ENCODE measurements at places on chromosomes 11 and 22.

DNA sequence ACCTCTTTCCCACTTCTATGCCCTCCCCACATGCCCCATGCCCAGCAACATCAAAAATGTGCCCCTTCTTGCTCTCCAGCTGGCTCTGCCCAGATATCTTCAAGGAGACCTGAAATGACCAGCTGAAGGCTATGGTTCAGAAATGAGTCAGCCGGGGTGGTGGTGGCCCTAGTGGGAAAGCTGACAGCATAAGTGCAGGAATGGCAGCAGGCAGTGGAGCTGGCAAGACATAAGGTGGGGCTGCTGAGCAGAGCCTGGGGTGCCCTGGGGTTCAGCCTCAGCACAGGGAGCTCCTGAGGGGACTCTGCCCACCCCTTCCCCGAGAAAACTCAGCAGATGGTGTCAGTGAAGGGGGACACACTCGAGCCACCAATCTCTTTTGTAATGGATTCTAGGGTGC is 593.4 kb downstream of the BUD13 start:
- no peak for DNase-seq

- DNase-seq, result no peak
Measured at GRCh38 chr11:132073787-132074186, 703.4 kb downstream of the NTM start.

DNA sequence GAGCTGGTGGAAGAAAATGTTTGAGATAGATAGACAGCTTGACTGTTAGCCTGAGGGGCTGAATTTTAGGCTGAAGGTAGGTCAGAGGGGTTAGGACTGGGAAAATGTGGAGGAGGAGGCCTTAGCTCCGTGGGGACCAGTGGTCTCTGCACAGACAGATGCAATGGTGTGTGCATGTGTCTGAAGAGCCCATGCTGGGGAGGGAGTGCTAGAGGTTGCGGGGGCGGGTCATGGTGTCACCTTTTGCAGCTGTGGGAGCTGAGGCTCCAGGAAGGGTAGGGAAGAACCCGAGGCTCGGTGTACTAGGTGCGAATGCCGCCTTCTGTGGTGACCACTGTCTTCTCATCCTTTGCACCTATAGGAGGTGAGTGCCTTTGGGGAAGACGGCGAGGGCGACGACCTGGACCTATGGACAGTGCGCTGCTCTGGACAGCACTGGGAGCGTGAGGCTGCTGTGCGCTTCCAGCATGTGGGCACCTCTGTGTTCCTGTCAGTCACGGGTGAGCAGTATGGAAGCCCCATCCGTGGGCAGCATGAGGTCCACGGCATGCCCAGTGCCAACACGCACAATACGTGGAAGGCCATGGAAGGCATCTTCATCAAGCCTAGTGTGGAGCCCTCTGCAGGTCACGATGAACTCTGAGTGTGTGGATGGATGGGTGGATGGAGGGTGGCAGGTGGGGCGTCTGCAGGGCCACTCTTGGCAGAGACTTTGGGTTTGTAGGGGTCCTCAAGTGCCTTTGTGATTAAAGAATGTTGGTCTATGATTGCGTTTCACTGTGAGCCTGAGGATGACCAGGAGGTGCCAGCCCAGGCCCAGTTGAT is 1.6 kb downstream of the SDF2L1 start:
- DNase-seq, result no peak

DNA sequence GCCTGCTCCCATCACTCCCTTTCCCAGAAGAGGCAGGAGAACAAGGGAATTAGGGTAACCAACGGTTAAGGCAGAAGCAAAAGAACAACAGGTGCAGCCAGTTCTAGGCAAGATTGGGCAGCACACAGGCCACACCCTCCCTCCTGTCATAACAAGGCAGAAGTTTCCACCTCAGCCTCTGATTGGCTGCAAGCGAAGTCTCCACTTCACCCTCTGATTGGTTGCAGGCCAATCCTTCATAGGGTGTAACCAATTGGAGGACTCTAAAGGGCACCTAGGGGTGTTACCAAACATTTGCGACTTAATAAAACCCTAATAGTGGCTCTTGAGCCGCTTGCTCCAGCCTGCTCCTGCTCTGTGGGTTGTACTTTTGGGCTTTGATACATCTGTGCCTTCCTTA is 153.8 kb downstream of the CACNA1I start:
- peak; percentile 2 for DNase-seq

GRCh38 chr11:1936072-1936780 is 10.9 kb upstream of the MRPL23 start:
- DNase-seq, result no peak

GRCh38 chr11:45473341-45473895 is 187.3 kb upstream of the SYT13 start:
- DNase-seq, result no peak

DNA sequence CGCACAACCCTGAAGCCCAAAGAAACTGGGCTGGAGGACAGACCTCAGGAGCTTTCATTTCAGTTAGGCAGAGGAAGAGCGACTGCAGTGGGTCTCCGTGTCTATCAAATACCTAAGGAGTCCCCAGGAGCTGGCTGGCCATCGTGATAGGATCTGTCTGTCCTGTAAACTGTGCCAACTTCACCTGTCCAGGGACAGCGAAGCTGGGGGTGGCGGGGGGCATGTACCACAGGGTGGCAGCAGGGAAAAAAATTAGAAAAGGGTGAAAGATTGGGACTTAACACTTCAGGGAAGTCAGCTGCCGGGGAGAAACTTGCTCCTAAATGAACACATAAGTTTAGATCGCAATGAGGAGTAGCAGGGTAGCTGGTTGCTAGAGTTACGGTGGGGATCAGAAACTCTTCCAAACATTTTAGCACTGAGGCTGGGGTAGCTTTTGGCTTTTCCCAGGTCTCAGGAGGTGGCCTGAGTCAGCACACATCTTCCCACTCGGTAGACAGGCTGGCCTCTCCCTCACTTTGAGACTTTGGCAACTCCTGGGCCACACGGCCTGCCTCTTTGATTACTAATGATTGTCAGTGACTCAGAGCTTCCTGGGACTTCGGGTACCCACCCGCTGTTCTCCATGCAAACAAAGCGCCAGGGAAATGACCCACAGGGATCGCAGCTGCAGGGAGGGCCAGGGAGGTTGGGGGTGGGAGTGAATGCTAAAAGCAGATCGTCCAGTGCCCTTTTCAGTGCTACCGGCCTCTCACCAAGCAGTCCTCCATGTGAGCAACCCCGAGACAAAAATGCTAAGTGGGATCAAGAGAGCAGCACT is 2.9 kb upstream of the MTFP1 start:
- DNase-seq, result no peak

GRCh38 chr11:41382927-41383326 is 76.5 kb downstream of the LRRC4C start:
- no peak for DNase-seq

DNA sequence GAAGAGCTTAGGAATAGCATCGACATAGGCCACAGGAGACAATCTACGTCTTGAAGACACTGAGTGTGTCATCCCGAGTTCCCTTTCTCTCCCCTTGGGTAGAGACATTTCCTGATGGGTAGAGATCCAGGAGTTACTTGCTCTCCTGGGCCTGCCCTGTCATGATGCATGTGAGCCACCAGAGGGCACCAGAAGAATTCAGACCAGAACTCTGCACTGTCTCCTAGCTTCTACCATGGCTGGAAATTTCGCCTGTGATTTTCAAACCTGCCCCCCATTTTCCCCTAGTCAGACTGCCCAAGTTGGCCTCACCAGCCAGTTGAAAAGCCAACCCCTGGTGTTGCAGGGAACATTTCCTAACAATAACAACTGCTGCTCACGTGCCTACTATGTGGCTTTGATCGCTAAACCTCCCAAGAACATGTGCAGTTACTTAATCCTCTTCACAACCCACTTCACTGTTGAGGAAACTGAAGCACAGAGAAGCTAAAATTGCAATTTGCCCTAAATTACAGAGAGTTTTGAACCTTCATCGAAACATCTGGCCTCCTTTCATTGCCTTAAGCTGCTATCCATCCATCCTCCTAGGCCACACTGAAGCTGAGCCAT is 47.2 kb downstream of the C11orf58 start:
- DNase-seq, result peak; percentile 29

GRCh38 chr11:71934213-71934612 is 5.4 kb downstream of the RNF121 start:
- DNase-seq, result no peak

GRCh38 chr11:65616575-65617001 is 1.0 kb downstream of the PCNX3 start:
- DNase-seq, result no peak

GRCh38 chr22:46063846-46064227 is 86.5 kb upstream of the PPARA start:
- DNase-seq, result no peak

DNA sequence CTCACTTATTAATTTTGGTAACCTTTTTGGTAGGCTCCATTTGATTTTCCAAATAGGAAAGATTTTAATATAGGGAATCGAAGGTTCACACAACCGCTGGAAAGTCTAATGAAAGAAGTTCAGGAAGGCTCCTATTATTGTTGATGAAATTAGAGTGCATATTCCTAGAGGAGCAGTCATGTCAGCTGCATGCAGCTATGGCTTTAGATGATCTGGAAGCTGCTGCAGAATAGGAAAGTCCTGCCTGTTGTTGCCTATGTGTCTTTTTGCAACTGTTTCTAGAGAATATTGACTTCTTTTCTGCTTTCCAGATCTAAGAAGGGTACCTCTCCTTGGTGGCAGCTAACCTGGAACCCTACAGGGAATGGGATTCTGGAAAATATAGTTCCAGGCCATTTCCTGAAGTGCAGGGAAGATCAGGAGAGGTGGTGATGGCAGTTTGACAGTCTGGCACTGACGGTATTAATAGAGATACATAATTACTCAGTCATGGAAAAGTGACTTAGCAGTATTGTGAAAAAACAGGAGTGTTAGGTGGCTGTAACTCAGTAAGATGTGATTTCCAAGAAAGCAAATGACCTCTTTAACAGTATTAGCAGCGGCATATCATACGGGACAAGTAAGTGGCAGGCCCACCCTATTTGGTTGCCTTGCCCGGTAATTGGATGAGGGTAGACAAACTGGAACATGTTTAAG is 54.0 kb downstream of the TNRC6B start:
- DNase-seq, result no peak

- DNase-seq, result peak; percentile 65
Measured at GRCh38 chr22:50627642-50628542, at the start of gene ARSA. Gene ARSA (minus strand): TSS chr22:50628152. CDS start chr22:50627779, 373 bp downstream.

- no peak for DNase-seq
Measured at GRCh38 chr22:47858773-47859306, 1096.4 kb downstream of the TBC1D22A start.

DNA sequence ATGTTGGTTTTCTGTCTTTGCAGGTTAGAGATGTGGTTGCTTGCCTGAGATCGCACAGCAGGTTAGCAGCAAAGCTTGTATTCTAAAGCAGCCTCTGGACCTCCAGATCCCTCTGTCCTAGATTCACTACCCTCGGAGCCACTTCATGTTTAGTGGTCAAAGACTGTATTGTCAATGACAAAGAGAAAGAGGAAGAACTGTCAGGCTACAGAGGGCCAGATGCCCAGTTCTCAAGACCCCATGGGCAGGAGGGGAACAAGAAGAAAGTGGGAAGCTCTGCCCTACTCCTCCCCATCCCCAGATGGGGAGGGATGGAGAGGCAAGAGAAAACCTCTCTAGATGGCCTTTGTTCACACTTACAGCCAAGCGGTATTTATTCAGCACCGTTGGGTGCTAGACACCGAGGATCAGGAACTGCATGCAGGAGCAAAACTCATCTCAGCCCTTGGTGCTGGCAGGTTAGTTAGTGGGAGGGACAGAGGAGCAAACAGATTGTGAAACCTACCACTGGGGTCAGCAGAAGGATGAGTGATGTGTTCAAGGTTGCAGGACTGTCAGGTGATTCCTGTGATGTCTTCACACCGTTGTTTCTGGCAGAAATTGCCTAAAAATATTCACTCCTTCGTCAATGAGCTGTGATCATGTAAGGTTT is 38.3 kb upstream of the PTPRJ start:
- no peak for DNase-seq

Data from NCI-H1048 (cell line).